ENCODE measurements at places on chromosomes 3 and 15.
A peak's percentile ranks its signal among the peaks of the same experiment; 100 is the strongest.

- no peak for DNase-seq
These were observed 1.6 kb upstream of the CCR5 start for GRCh38 chr3:46369151-46369550.

DNA sequence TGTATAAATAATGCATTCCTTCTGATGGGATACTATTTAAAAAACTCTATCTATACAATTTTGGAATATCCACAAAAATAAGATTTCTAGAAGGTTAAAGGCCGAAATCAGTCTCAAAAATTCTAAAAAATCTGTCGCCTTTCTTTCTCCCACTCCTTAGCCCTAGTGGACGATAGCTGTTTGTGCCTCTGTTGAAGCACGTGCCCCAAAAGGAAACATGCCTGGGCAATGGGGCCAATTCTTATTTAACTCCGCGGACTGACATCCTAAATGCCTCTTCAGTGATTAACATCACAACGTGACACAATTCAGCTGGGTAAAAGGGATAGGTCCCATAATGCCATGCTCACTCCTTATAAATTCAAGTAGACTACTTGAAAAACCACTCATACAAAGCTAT, 65.1 kb downstream of the GAP43 start:
- DNase-seq: no peak

- no peak for DNase-seq
These were observed 77.9 kb downstream of the PCSK6 start for GRCh38 chr15:101411581-101411980.

DNA sequence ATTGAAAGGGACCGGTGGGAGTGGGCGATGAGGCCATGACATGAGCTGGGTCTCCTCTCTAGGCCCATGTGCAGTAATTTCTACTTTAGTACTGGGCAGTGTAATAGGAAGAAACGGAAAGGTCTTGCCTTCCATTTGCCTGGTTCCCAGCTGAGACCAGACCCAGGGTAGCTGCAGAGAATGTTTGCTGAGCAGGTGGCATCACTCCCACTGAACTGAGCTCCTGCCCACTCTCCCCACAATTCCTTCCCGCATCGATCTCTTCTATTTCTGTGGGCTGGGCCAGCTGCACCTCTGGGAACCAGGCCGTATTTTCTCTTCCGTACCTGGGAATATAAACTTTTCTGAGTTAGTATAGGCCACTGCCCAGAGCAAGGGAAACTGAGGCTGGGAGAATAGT, 15.8 kb downstream of the ESYT3 start:
- DNase-seq: no peak

GRCh38 chr3:54376939-54377578, 254.7 kb downstream of the CACNA2D3 start:
- DNase-seq: no peak

- no peak for DNase-seq
These were observed 234.7 kb downstream of the CDIN1 start for GRCh38 chr15:36814105-36814504.

DNA sequence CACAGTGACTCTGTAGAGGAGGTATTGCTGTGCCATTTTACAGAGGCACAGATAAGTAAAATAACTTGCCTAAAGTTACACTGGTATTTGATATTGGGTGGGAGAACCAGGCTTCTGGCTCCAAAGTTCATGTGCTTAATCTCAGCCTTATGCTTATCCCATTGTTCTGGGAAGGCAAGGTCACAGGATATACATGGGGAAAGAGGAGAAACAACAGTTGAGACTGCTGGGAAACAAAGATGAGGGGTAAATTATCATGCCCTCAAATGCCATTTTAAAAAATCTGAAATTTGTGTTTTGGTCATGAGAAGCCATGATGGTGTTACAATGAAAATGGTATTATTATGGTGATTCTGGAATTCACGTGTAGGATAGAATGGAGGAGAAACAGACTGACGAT, 54.4 kb downstream of the EOMES start:
- no peak for DNase-seq

DNA sequence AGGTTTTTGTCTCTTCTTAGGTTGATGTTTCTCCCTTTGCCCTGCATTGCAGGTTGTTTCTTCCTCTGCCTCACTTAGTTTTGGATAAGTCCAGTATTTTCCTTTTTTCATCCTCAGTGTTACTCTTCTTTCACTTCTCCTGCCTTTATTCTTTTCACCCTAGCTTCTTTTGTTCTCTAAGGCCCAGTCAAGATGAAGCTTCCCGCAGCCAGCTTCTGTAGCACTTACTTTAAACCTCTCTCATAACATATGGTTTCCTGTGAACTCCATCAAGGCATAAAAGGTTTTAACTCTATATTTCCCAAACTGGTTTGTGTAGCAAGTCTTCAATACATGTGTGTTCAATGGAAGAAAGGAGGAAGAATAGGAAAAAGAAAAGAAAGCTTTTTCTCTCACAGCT, 54.1 kb downstream of the TP63 start:
- no peak for DNase-seq

DNA sequence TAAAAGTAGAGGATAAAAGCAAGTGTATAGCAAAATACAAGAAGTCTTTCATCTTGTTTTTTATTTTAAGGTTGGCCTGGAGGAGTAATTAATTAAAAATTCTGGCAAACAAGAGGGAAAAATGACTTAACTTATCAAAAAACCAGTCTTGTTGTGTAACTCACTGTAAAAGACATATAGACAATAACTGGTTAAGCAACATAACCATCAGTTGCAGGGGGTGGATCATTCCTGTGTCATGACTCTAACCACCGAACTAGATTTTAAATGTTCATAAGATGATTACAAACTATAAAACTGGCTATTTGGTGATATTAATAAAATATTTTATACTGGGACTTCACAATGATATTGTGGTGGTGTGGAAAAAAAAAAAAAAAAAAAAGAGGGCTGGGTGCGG, 130.6 kb downstream of the STAG1 start:
- no peak for DNase-seq

GRCh38 chr3:188978421-188979171, 193.2 kb upstream of the TPRG1 start:
- DNase-seq: no peak

DNA sequence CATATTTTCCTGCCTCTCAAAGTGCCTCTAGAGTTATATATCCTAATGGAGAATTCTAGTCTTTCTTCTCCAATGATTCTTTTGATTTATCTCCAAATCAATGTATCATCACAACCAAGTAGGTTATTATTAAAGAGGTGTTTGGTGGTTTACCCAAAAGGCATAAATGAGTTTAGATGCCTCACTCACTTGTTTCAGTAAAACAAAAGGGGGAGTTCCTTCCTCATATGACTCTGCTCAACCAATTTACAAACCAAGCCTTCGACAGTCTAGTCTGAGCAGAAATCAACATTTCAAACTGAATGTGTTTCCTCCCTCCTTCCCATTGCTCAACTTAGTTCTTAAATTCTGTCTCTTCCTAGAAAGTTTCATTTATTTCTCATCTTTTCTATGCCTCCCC, 116.5 kb downstream of the TNIK start:
- no peak for DNase-seq

GRCh38 chr3:145752576-145752975, 408.4 kb downstream of the PLOD2 start:
- DNase-seq: no peak

DNA sequence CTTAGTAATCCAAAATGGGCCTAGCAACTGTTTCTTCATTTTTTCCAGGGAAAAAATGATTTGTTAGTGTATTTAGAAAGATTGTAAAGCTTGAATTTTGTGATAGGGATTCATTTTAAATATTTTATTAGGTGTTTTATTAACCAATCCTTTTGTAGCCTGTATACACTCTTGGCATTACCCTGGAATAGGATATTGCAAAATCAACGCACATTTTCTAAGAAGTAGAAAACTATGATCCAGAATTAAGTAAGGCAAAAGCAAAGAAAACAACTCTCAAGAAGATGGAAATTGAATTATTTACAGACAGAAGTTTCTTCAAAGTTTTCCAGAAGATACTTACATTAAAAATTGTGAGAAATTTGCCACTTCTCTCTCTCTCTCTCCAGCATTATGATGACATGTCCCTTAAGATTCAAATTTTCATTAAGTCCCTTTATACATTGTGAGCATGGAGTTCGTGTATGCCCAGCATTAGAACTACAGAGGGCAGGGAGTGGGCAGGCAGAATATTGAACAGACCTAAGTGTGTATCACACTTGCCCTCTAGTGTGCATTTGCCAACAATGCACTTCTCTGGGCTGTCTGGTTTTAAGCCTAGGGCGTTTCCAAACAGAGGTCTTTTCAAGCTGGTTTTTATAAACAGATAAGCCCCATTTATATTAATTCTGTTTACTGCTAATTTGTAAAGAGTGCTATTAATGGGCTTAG, 28.5 kb upstream of the CMSS1 start:
- peak; percentile 81 for DNase-seq

DNA sequence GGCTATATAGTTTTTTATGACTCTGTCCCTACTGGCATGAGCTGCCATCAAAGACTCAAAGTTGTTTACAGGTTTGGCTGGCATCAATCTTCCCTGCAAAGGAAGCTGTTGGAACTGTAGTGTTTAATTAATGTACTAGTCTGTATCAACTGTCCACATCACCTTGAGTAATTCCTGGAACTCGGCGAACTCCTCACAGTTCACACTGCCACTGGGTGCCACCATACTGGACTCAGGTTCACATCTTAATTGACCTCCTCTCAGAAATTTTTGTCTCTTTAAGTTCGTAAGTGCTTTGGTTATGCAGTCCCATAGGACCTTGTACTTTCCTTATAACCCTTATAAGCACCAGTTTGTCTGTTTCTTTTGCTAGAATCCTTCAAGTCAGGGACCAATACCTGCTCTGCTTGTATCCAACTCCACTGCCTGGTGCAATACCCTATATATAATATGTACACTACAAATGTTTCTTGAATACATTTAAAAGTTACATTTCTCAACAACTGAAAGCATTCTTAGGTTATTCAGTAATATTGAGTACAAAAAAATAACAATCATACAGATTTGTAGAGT, 3.2 kb downstream of the HIGD1A start:
- no peak for DNase-seq

DNA sequence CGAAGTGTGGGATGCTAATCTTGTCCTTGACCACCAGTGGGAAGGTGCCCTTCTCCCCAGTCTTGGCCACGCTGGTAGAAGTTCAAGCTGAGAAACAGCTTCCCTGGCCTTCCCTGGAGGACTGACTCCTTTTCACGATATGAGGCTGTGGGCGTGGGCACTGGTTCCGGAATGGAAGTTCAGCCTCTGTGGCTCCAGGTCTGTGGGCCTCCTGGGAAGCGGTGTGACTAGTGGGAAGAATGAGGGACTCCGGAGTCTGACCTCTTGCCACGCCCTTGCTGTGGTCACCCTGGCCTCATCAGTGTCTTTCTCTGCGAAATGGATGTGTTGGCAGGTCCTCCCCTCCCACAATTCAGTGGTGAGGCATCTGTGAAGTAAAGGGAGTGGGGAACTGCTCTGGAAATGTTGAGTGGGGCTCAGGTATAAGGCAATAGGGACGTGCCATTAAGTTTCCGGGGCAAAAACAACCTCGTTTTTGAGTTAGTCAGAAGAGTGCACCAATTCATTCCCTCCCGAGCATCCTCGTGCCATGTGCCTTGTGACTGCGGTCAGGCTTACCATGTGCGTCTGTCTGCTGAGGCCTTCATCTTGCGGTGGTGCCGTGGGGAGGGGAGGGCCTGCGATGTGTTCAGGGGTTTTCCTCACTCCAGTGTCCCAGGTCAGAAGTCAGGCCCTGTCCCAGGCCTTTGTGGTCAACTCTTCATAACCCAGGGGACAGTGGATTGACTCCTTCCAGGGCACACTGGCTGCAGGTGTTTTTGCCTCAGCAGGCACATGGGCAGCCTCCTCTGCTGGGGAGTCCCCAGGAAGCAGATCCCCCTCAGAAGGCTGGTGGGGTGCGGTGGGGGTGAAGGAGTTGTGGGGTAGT, 11.8 kb upstream of the SEC13 start:
- DNase-seq: no peak

- no peak for DNase-seq
These were observed 215.4 kb downstream of the SNRPN start for GRCh38 chr15:25170113-25170731.

- DNase-seq: peak; percentile 29
These were observed 11.2 kb downstream of the SH2D7 start for GRCh38 chr15:78103406-78104118.

GRCh38 chr3:166783206-166783605, 596.9 kb downstream of the ZBBX start:
- no peak for DNase-seq

DNA sequence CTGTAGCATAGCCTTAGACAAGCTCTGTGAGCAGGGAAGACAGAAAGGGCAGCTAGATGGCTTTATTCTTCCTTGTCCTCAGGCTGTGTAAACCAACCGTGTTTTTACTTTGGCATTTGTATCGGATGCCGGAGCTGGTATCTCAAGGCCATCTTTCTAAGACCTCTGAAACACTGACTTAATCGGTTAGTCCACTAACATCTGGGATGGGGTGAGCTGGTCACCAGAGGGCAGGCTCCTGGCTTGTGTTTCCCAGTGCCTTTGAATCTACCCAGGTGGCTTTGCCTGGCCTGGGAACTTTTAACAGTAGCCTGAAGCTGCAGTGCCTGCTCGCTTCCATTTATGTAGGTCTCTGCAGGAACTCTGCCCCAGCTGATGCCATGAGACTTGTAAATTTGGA, 252.7 kb downstream of the NR1D2 start:
- DNase-seq: no peak

DNA sequence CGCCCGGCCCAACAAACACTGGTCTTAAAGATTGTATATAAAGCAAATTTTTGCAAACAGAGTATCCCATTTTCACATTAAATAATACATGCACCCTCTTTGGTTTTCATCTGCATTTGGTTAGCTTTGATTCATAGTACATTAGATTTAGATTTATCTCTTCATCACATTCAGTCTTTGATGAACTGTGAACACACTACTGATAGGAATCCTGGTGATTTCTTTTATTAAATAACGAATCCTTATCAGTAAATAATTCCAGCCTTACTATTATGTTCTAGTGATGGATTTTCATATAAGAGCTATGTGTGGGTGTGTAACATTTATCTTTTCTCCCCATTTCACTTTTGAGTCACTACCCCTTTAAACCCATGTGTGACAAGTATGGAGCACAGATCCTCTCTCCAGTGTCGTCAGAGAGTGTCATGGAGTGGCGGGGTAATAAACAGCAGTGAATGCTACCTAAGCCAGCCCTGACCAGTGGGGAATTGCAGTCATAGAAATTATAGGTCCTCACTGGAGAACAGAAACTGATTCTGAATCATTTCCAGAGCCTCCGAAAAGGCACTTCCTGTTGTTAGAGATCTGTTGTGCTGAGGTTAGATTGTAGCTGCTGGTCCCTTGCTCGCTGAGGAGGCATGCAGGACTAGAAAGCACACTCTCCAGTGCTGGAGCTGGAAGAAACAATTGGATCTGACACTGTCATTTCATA, 22.0 kb downstream of the SLC7A14 start:
- DNase-seq: peak; percentile 37

- no peak for DNase-seq
These were observed 15.0 kb downstream of the FRMD4B start for GRCh38 chr3:69370901-69371301.

- no peak for DNase-seq
These were observed 219.7 kb upstream of the LINGO1 start for GRCh38 chr15:77852241-77853007.

GRCh38 chr3:60575718-60576272, 675.5 kb downstream of the FHIT start:
- no peak for DNase-seq

Data from OCI-M1 (cell line).